ENCODE measurements at places on chromosomes 3 and 15.

DNA sequence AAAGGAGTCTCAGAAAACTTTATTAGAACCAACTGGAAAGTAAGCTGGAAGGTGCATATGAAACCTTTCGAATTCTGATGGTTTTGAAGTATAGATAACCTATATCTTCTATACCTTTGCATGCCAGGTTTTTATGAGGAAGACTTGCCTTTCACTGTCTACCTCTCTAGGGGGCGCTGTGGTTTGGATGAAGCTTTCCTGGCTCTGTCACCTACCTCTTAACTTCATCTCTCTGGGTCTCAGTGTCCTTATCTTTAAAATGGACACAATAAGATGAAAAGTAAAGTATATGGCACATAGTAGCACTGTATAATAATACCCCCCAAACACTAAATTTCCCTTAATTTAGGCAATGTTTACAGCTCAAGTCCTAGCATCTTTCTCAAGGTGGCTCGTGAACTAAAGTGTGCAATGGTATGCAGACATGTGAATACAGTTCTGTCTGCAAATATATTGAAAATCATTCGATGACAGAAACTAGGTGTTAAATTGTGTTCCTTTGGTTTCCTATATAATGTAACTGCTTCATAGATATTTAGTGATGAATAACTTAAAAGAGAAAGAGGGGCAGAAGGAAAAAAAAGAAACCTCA, 314.3 kb downstream of the CHST2 start:
- peak; percentile 24 for DNase-seq

DNA sequence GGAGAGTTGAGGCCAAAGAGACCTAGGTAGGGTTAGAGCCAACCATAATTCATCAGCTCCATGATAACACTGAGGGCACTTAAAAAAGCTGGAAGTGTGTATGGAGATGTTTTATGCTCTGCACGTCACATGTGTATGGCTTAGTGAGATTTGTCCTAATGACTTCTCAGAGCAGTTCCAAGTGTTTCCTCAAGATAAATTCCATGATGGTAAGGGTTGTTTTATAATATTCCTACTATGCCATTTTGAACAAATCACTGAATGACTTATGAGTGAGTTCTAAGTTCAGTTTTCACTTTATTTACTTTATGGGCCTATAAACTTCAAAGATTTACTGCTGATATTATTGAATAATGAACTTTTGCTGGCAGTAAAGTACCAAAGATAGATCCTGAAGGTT, 28.1 kb downstream of the TEX9 start:
- DNase-seq, result no peak

- no peak for DNase-seq
Observed at GRCh38 chr15:96395687-96396086, 65.2 kb downstream of the NR2F2 start.

GRCh38 chr3:146189519-146190173, 28.7 kb upstream of the PLOD2 start:
- DNase-seq, result peak; percentile 19

DNA sequence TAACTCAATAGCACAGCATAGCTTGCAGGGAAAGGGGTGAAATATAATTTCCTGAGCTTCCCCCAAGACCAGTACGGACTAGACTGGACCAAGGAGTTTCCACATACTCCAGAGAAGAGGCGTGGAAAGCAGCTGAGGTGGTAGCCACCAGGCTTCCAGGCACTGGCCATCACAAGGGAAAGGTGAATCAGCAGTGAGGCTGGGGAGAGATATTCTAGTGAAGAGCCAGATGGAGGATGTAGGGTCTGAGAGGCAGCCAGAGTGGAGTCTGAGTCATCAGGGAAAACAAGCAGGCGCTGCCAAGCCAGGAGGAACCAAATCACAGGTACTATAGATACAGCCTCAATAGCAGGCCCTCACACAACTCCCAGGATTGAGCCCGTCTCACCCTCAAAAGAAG, 9.6 kb upstream of the RASA2 start:
- no peak for DNase-seq

DNA sequence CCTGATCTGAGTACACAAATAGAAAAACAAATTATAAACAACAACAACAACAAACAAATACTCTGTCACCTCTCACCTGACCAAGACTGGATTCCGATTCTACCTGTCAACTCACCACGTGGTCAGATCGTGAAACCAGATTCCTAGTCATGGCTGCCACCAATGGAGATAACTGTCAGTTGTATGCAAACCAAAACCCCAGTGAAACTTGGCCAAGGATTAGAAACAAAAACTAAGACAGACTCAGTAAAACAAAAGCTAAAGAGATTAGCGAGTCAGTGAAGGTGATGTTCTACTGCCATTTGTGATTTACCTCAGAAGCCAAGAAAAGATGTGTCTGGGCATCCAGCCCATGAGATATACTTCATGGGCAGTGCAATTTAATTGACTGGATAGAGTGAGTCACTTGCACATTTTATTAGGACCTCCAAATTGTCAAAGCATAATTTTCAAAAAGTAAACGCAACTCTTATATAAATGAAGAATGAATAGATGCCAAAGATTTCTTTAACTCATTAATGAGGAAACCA, 31.1 kb downstream of the PHLDB2 start:
- no peak for DNase-seq

DNA sequence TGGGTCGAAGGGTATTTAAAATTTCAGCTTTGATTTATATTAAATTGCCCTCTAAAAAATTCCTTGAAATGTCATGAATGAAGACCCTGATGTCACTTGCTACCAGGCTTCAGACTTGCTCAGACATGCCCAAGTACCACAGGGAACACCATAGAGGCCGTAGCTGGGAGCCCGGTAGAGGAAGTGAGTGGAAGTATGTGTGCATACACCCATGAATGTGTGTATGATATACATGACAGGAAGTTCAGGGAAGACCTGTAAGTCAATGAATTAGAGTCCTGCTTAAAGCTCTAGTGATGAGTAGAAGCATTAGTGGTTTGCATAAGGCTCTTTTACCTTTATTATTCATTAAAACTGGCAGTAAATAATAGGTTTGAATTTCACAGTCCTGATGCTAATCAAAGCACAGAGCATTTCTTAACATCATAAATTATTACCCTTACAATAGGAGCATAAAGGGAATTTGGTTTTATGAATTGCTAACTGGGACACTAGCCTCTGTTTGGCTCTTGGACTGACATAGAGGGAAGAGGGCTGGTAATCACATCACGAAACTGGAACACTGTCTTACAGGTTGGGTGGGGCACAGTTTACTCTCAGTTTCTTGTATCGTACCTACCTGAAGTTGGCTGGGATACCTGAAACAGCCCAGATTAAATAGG, 144.4 kb downstream of the CHST2 start:
- DNase-seq, result no peak

DNA sequence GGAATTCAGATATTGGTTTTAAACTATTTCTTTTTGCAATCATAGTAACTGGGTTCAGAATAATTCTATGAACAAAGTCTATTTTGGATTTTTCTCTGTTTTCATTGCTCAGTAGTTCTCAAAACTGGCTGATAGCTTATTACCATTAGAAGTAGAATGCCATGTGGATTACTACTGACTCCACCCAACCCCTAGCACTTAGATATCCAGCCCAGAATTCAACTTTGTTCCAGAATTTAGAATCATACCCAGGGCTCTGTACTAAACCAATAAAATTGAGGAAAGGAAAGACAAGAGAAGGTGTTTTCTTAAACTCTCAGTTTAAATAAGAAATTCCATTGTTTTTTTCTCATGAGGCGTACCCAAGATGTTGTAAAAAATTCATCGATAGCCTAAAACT, 39.0 kb upstream of the ABHD10 start:
- DNase-seq, result no peak

GRCh38 chr3:154972951-154973350, 107.2 kb upstream of the MME start:
- DNase-seq, result no peak

GRCh38 chr15:83474578-83474977, 27.4 kb downstream of the SH3GL3 start:
- DNase-seq, result no peak

GRCh38 chr3:184912163-184912562, 100.2 kb downstream of the VPS8 start:
- DNase-seq, result no peak

DNA sequence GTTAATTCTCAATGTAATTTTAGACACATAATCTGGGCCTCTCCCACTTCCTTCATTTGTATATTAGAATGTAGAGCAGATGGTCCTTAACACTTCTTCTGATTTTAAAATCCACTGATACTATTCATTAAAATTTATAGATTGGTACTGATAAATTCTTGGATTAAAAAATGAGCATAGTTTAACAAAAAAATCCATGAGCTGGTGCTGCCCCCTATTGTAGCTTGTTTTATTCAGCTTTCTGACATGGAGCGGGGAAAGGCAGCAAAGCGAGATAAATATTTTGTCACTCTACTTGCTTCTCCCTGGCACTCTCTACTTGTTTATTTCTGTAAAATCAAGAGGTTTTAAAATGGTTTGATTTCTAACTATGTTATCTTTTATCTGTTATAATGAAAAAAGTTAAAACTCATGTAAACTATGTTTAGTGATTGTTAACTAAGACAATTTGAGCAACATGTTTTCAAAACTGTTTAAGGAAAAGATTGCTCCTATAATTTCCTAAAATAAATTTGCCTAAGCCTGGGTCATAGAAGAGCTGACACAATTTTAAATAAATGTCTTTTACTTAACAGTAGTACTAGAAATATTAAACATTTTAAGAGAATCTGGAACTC, 26.5 kb upstream of the PLOD2 start:
- DNase-seq, result peak; percentile 4

DNA sequence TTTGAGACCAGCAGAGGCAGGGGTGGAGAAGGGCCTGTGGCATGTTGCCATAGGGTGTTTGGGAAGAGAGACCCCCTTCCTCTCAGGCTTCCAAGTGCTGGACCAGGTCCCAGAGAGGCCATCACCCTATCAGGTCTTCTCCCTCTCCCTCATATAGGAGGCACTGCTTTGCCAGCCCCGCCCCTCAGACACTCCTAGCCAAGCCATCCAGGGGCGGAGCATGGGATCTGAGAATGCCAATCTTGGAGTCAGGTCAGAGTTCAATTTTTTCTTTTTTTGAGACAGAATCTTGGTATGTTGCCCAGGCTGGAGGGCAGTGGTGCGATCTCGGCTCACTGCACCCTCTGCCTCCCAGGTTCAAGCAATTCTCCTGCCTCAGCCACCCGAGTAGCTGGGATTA, 32.7 kb downstream of the CRABP1 start:
- DNase-seq, result peak; percentile 63

- DNase-seq, result no peak
Observed at GRCh38 chr15:54345827-54346226, 367.6 kb downstream of the UNC13C start.

- no peak for DNase-seq
Observed at GRCh38 chr3:85539232-85539631, 580.4 kb downstream of the CADM2 start.
